CD8-positive, alpha-beta memory T cell (primary cell): ENCODE measurements at places on chromosomes 16 and 17.
A peak's percentile ranks its signal among the peaks of the same experiment; 100 is the strongest.

GRCh38 chr17:13222975-13223374 lies 205.1 kb upstream of the ELAC2 start:
- DNase-seq = no peak

DNA sequence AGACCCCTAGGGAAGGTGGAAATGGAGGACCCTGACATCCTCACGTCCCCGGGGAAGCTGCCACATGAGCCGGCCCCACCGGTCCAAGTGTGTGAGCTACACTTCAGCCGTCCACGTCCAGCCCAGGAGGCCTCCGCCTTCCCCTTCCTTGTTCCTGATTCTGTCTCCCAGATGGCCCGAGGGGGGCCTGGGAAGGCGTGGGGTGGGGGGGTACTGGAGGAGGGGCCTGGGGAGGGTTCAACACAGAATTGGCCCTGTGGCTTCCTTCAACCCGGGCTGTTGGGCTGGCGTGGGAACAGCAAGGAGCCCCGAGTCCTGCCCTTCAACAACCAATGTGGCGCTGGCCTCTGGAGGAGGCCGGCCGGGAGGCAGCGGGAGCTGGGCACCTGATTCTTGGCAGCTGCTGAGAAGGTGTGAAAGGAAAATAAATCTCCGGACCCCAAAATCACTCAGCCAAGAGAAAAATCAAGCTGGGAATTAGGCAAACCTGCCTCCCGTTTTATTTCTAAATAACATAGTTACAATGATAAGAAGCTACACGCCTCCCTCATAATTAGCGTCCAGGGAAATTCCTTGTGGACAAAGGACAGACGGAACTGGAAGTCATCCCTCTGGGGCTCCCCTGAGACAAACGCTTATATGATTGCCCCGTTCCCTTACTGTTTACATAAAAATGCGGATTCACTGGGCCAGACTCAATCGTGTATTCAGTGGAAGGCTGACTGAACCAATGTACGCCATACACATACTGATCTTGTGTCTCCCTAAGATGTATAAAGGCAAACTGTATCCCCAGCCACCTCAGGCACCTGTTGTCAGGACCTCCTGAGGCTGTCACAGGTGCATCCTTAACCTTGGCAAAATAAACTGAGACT lies 1.8 kb upstream of the APRT start:
- no peak for DNase-seq

DNA sequence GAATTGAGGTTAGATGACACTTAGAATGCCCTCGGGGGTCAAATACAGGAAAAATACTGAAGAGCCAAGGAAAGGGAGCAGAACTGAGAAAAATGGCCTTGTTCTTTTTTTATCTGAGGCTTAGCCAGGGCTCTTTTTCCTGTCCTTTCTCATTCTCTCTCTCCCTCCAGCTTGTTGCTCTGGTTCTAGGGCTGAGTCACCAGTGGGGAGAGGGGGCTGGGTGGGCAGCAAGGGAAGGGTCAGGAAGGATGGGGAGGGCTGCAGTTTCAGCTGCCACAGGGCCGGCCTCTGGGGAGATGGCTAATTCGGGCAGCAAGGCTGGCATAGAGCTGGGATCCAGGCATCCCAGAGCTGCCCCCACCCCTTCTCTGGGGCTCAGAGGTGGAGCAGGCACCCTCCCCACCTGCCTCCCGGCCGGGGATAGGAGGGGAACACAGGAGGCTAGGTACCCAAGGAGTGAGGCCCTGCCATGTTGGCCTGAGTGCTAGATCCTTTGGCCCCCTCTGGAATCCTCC lies 3.9 kb downstream of the ITGA3 start:
- DNase-seq = no peak

- no peak for DNase-seq
These were observed 19.0 kb downstream of the CBFA2T3 start for GRCh38 chr16:88957887-88958577.

DNA sequence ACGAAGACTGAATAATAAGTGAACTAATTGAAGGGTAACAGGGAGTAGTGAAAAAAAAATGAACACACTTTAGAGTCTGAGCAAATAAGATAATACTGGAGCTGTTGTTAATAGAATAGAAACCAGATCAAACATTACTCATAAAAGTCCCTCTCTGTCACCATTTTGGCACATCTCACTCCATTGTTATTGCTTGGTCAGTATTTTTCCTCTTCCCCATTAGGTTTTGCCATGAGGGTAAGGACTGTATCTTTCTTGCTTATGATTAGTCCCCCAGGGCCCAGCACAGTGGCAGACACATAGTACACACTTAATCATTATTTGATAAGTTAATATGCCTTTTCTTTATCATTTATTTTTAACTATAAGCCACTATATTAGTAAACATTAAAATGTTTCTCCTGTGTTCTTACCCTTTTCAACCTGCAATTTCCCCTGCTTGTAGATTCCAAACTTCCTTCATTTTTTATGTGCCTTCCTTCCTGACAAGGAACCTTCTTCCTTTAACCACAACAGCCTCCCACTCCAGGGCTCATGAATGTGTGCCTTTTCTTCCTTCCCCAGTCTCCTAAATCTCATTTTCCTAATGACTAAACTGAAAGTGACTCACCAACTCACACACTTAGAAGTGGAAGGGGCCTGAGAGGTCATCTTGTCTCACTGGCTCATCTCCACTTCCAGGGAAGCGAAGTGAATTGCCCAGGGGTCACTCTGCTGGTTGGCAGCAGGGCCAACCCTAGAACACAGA lies 88.2 kb upstream of the HAS3 start:
- DNase-seq = no peak

DNA sequence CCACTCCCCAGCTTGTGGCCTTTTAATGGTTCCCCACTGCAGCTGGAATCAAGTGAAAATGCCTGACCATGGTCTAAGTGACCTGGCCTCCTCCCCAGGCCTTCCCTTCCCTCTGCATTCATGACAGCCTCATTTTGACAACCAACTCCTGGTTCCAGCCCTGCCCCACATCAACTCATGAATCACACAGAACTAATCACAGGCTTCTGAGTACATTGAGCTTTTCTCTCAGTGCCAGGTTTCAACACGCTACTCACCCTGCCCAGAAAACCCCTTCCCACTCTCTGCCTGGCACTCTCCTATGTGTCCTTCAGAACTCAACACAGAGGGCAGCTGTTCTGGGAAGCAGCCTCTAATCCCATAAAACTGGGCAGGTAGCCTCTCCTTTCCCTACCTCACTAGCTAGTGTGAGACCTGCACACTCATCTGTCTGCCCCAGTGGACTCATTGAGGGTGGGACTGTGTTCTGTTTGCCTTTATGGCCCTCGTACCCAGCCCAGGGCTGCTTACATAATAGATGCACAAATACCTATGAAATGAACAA lies 313.6 kb downstream of the GRIN2A start:
- DNase-seq = no peak

- no peak for DNase-seq
These were observed 224.8 kb downstream of the KATNIP start for GRCh38 chr16:27774779-27775178.

GRCh38 chr17:79041723-79042420 lies 17.9 kb downstream of the C1QTNF1 start:
- no peak for DNase-seq

DNA sequence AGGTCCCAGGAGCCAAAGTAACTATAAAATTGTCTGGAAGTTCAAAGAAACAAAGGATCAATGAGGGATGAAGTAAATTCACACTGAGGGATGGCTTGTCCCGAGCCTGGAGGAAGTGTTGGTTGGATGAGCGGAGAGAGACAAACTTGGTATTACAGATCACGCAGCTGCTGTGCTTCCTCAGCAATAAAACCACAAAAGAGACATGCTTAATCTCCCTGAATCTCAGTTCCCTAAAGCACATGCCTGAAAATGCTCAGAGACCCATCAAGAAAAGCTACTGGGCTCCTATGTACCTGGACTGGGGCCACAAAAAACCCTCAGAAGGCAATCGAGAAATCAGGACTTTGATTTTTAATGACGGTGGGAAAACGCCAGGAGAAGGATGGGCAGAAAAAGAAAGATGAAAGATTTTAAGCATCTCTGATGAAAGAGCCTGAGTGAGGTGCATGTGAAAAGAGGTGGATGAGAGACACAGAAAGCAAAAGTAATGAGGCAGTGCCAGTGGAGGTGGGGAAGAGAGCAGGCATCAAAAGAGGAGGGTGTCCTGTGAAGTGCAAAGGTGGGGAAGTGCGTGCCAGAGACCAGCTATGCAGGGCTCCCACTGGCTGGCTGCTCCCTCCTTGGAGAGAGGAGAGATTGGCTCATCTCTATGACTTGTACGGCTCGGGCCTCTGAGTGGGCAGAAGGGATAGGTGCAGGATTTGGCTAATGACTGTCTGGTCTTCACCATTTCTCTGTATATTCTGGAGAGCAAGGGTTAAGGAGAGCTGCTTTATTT lies 143.7 kb downstream of the ABCC12 start:
- DNase-seq = no peak

DNA sequence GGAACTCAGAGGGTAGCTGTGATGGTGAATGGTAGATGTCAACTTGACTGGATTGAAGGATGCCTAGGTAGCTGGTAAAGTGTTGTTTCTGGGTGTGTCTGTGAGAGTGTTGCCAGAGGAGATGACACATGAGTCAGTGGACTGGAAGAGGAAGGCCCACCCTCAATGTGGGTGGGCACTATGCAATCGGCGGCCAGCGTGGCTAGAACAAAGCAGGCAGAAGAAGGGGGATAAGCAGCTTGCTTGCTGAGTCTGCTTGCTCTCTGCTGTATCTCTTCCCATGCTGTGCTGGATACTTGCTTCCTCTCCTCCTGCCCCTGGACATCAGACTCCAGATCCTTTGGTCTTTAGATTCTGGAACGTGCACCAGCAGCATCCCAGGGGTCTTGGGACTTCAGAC lies 128.1 kb downstream of the AIPL1 start:
- no peak for DNase-seq

- DNase-seq = no peak
These were observed 355.0 kb downstream of the KIF2B start for GRCh38 chr17:54177606-54178308.

GRCh38 chr16:2295056-2295798 lies 27.3 kb upstream of the RNPS1 start:
- no peak for DNase-seq

DNA sequence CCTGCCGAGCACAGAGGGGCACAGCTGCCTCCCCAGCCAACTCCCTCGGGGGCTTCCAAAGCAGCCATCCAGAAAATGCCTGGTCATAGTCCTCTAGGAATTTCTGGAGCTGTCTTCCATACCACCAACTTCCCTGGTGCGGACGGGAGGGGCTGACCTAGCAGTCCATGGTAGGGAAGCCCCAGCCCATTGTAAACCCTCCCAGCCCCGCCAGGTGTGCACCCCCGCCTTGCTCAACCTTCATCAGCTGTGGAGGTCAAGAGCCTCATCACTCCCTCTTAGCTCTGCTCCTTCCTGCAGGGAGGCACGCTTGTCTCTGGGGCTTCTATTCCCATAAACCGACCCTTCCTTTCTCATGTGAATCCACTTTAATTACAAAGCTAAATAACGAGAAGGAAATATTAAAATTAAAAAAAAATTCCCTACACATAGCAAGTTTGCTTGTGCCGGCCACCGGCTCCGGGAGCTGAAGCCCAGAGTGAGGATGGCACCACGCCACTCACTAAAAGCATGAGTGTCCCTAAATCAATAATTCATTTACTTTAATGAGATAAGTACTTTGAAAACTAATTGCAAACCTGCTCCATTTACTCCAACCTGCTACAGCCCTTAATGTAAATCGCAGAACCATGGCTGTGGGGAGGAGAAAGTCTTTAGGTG lies 181.4 kb downstream of the ENGASE start:
- DNase-seq = no peak

- DNase-seq = peak; percentile 44
These were observed 3.6 kb upstream of the ZNF652 start for GRCh38 chr17:49365667-49366066.

- no peak for DNase-seq
These were observed 10.2 kb downstream of the PIP4K2B start for GRCh38 chr17:38789185-38789584.

DNA sequence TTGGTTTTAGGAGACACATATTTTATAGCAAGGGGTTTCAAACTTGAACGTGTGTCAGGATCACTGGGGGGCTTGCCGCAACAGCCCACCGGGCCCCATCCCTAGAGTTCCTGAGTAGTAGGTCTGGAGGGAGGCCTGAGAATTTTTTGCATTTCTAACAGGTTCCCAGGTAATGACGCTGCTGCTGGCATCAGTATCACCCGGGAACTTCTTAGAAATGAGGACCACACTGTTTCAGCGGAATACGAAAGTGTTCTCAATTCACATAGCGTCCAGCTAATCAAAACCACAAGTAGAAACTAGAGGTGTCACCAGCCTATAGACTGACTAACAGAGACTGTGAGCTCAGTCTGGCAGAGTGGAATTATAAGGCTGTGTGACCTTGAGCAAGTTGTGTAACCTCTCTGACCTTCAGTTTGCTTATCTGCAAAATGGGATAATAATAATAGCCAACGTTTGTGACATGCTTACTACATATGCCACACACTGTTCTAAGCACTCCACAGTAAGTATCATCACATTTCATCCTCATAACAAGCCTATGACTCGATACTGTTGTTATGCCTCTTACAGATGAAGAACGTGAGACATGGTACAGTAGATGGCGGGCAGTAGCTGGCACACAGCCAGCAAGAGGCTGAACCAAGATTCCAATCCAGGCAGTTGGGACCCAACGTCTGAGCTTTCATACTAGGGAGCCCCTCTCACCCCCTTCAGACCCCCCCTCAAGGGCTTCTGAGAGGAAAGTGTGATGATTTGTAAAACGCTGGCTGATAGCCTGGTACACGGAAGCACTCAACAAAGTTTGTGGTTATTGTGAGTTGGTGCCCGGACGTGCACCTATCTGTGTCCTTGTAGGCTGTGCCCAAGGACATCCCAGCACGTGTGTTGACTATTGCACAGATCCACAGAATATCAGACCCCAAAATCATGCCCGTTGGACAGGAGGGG lies 4.6 kb upstream of the ICAM2 start:
- peak; percentile 56 for DNase-seq

DNA sequence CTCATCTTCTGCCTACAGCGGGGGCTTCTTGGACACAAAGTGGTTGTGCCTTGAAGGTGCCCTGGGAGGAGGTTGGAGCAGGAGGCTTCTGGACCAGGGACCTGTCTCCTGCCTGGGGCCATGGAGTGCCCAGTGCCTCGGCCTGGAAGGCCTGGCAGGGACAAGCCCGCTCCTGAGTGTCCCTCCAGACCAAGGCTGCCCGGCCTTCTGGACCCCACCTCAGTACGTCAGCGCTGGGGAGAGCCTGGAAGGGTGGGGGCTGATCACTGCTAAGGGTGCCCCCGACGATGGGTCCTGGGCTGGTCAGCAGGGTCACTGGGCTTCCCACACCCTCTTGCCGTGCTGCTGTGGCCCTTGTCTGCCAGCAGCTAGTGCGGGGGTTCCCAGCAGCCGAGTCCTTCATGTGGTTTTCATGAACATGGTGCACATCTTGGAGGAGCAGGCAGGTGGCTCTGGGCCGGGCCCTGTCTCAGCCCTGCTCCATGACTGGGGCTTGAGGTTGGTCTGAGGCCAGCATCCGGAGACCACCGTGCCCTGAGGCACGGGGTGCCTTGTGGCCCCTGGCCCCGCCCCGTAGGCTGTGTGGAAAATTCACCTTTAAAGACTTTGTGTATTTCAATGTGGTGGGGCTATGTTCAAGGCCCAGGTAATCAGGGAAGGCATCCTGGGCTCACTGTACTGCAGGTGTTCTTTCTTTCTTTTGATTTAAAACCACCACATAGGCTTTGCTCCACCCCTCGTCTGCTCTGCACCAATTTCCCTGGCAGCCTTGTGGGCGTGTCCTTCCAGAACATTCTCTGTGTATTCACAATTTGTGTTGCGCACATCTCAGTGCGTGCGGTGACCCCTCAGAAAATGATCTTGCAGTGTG lies 22.4 kb downstream of the MGRN1 start:
- no peak for DNase-seq

GRCh38 chr16:50428116-50428515 lies 59.3 kb upstream of the BRD7 start:
- DNase-seq = no peak

GRCh38 chr17:58200024-58200633 lies 7.6 kb downstream of the EPX start:
- peak; percentile 28 for DNase-seq

GRCh38 chr16:27481282-27481934 lies 68.3 kb downstream of the GTF3C1 start:
- DNase-seq = no peak
